Islet precursor cell (in vitro differentiated cells): ENCODE measurements at places on chromosomes 16 and 17.
A peak's percentile ranks its signal among the peaks of the same experiment; 100 is the strongest.

- no peak for DNase-seq
These were observed 10.2 kb upstream of the STRADA start for GRCh38 chr17:63751806-63752205.

DNA sequence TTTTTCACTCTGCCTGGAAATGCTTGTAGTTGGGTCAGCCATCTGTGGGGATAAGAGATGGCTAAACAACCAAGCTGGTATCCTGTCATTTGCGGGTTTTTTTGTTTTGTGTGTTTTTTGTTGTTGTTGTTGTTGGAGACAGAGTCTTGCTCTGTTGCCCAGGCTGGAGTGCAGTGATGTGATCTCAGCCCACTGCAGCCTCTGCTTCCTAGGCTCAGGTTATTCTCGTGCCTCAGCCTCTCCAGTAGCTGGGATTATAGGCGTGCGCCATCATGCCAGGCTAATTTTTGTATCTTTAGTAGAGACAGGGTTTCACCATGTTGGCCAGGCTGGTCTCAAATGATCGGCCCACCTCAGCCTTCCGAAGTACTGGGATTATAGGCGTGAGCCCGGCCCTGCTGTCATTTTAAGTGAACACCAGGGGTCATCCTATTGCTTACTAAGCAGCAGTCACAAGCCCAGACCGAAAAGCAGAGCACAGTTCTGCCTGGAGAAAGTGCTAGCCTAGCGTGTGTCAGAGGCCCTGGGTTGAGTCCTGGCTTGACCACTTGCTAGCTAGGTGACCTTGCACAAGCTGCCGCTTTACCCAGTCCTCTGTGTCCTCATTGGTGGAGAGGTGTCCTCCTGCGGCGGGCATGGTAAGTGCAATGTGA, 4.6 kb downstream of the SMCR8 start:
- peak; percentile 89 for DNase-seq

GRCh38 chr17:68812876-68813584, 142.2 kb downstream of the ABCA8 start:
- no peak for DNase-seq

DNA sequence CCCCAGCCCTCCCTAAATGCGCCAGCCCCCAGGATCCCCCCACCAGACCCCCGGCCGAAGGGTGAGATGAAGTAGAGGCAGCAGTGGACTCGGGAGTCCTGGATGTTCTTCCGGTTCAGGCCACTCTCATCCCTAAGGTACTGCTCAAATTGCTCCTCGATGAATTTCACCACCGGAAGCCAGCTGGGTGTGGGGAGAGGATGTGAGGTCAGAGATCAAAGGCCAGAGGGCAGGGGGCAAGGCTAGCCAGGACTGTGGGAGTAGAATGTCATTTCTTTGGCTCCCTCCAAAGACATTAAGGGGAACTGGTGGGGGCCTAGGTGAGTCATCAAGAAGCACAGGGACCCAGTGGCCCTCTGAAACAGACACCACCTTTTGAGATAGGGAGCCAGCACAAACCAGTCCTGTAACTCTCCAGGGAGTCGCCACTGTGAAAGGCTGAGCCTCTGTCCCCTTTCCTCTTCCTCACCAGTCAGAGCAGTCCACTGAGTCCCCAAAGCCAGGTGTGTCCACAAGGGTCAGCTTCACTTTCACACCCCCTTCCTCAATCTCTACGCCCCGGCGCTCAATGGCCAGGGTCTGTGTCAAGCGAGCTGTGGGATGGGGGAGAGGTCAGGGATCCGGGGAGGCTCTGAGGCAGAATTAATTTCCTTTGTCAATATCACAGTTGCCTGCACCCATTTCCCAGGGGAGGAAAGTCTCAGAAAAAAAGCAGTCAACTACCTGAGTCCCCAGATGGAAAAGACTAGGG, 895 bp downstream of the SEPTIN1 start:
- no peak for DNase-seq

GRCh38 chr16:20873331-20873730, 26.8 kb downstream of the DCUN1D3 start:
- peak; percentile 63 for DNase-seq

DNA sequence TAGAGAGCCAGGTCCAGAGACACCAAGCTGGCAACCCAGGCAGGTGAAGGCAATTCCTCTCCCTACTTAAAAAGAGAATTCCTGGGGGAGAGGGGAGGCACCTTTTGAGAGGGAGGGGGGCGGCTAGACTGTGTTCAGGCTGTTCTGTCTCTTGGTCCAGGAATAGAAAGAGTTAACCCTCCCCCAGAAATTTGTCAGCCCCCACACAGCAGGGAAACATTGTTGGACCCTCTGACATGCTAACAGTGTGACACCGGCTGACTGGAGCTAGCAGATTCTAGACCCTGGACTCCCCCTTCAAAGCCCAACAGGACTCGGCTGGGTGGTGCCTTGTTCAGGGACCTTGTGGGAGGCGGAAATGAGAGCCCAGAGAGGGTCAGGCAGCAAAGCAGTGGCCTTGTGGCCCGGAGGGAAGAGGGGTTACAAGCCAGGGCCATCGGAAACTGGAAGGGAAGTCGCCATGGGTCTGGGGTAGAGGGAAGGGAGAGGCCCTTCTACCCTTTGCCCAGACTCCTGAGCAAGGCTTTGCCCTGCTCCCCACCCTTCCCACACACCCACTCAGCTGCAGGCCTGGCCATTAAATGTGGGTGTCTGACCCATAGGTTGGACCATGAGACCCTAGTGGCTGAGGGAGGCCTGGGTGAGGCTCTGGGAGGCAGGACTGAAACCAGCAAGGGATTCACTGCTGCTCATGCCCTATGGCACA, 44.6 kb downstream of the RAI1 start:
- peak; percentile 73 for DNase-seq

GRCh38 chr16:67842509-67843342, 606 bp downstream of the THAP11 start:
- DNase-seq = peak; percentile 82
